ENCODE measurements at places on chromosomes 1 and 21. TPM values are rescaled to one million over a fixed set of nuclear protein-coding genes. Genes with fewer than 3 reads are reported as not detected.

- no peak for DNase-seq
These were observed 49.8 kb downstream of the ITSN1 start for GRCh38 chr21:33691945-33692603.

DNA sequence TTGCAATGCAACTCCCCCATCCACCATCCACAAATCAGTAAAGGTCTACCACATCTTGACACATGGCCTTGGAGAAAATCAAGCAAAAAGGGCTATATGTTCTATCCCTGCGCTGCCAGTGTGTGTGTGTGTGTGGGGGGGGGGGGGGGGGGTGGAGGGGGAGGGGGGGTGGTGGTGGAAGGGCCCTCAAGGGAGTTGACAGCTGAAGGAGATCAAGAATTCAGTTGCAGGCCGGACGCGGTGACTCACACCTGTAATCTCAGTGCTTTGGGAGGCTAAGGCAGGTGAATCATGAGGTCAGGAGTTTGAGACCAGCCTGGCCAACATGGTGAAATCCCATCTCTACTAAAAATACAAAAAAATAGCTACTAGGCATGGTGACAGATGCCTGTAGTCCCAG, 37.6 kb upstream of the CLIC4 start:
- no peak for DNase-seq

GRCh38 chr21:44489962-44490361, 34.7 kb downstream of the LRRC3 start:
- DNase-seq: no peak

- no peak for DNase-seq
These were observed 20.0 kb upstream of the PDZK1IP1 start for GRCh38 chr1:47209725-47210325.

GRCh38 chr1:235736263-235736662, 86.7 kb upstream of the GNG4 start:
- no peak for DNase-seq

GRCh38 chr1:207866471-207867135, 44.3 kb downstream of the CD34 start:
- DNase-seq: no peak

DNA sequence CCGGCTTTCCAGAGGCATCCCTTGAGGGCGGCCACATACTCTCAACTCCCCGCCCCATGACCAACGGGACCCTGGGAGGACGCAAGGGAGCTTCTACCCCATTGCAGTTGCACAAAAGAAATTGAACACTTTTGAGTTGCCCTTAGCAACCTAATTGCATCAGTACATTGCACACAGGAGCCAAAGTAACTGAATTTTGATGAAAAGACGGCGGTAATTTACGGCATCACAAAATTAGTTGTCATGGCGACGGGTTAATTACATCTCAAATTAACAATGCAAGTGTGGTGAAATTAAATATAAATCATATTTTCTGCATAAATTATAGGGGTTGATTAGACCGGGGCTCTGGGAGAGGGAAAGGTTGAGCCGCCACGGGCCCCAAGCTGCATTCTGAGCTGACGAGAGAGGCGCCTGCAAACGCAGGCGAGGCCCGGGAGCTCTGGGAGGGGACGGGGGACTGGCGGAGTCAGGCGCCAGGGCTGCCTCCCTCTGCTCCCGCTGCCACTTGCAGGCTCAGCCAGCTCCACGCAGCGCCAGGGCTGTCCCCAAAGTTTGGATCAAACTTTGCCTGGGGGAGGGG, 61.4 kb downstream of the CASZ1 start:
- DNase-seq: no peak

DNA sequence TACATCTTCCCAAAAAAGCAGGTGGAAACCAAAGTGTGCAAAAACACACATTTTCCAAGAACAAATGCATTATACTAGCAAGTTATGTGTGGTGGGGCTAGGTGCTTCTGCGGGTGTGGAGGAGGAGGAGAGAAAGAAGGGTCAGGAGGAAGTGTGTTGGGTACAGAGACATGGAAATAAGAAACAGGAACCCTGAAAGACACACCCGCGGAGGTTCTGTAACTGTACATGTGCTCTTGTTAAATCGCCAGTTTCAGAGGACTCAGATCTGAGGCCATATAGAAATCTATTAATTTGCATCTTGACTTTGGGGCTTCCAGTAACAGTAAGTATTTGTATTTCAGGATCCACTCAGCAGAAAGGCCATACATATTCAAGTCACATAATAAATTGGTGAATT, 30.9 kb downstream of the ERG start:
- DNase-seq: no peak

DNA sequence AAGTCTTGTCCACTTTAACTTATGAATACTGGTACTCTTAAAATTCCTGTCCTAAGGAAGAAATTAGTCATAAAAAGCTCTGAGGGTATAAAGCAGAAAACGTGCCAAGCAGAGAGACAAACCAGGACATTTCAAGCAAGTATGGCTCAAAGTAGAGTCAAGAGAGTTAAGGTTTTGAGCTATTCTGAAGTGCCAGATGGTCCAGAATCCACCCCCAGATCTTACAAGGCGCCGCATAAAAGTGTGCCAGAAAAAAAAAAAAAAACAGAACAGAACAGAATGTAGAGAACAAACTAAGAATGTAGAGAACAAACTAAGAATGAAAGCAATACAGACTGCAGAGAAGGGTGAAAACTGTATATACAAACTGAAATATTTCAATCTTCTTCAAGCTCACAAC, 12.5 kb downstream of the EPS15 start:
- DNase-seq: no peak

DNA sequence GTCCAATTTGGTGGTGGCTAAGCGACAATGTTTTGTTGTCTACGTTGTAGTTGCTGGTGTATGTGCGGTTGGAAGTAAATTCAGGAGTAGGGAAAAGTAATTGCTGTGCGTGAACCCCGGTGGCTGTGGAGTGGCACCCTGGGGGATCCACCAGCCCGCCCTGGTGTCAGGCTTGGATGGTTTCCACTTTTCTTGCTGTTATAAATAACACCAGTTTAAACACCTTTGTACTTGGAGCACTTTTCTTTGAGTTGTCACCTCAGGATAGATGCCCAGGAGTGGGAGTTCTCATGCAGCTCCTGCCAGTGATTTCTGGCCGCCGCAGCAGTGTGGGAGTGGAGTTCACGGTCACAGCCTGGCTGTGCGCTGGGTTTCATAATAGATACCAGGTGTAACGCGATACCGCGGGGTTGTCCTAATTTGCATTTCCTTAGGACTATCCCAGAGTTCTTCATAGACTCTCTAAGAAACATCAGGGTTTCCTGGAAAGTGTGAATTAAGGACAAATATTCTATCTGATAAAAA, 12.8 kb upstream of the TMEM200B start:
- no peak for DNase-seq

OR6N1 gene
- polyA plus RNA-seq: not detected

SMPDL3B gene
- polyA plus RNA-seq: 13.1 TPM

TMEM200B gene
- 17.0 TPM for polyA plus RNA-seq

CFHR2 gene
- not detected for polyA plus RNA-seq

GREM2 gene
- 0.64 TPM for polyA plus RNA-seq

SFN gene
- 0.82 TPM for polyA plus RNA-seq

HMCN1 gene
- 54.6 TPM for polyA plus RNA-seq

KLHDC7A gene
- polyA plus RNA-seq: 12.7 TPM

All from left renal pelvis (tissue), 4 donors.